SK-MEL-5 (cell line): ENCODE measurements at places on chromosomes 5 and 9.
A peak's percentile ranks its signal among the peaks of the same experiment; 100 is the strongest.

DNA sequence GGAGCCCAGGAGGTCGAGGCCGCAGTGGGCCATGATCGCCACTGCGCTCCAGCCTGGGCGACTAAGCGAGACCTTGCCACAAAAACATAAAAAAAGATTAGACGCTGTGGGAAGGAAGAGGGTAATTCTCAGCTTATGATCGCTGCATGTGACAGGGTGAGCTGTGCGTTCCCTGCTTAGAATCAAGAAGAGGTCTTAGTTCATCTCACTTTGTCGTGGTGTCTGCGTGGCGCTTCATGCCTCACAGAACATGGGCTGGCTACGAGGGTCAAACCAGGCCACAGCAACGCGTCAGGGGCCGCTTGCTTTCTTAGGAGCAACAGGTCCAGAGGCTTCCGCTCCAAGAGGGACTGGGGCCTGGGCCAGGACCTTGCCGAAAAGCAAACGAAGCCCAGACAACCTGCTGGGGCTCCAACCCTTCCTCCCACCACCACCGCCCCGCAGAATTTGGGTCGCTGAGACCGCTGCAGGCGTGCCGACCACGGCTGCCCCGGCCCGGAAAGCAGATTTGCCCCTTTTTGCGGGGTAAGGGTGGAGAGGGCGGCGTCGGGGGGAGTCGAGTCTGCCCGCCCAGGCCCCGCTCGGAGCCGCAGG is 10.0 kb upstream of the GRIN1 start:
- no peak for DNase-seq

GRCh38 chr9:33939924-33940874 is 108.5 kb downstream of the UBAP2 start:
- peak; percentile 41 for DNase-seq

DNA sequence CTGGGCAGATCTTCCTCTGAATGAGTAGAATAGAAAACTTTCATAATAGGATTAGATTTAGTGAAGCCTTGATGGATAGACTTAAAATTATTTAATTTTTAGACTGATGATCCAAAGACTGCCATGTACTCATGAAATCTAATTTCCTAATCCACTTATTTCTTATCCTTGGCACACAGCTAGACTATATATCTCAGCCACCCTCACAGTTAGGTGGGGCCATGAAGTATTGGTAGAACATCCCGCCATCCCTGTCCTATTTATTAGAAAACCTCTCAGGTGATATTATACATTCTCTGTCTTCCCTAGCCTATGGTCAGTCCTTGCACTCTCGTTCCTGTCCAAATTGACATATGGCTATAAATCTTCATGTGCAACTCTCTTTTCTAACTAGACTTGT is 110.9 kb downstream of the FAM170A start:
- no peak for DNase-seq

DNA sequence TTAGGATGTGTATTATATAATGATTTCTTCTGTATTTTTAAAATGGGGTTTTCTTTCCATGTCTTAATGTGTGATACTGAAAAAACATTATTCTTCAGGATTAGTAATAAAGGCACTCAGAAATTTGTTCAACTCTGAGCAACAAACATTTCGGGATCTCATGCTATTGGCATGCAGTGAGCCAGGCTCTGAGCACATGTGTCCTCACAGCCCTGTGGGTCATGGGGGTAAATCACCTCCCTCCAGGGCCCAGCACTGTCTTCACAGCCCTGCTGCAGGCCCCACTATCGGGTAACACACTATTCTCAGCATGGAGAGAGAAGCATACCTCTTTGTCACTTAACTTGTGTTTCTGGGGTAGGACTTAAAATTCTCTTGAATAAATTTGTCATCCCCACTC is 14.0 kb downstream of the TMEM174 start:
- no peak for DNase-seq

GRCh38 chr5:160427607-160428006 is 6.0 kb downstream of the PTTG1 start:
- DNase-seq: no peak

- no peak for DNase-seq
Measured at GRCh38 chr9:35533398-35533797, 43.5 kb downstream of the RUSC2 start.

DNA sequence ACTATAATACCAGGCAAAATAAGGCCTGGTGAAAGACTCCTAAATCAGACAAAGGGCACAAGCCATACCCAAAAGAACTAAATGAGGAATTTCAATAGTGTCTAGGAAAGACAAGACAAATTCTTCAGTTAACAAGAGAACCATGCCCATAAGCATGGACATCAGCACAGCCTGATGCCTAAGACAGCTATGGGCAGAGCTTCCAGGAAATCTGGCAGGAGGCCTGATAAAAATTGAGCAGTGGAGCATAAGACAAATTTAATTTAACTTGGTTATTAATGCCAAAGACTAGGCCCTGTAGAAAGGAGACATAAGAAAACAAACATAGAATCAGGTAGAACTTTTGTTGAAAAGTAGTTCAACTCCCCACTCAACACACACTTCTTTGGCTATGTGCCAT is 17.3 kb downstream of the KLHL3 start:
- no peak for DNase-seq

GRCh38 chr5:14871214-14872069 is at the start of gene ANKH:
TSS of gene ANKH (minus strand) at chr5:14871778. CDS start at chr5:14871447, 331 bp downstream.
- DNase-seq: peak; percentile 86

GRCh38 chr5:955886-956761 is 52.5 kb upstream of the NKD2 start:
- no peak for DNase-seq

DNA sequence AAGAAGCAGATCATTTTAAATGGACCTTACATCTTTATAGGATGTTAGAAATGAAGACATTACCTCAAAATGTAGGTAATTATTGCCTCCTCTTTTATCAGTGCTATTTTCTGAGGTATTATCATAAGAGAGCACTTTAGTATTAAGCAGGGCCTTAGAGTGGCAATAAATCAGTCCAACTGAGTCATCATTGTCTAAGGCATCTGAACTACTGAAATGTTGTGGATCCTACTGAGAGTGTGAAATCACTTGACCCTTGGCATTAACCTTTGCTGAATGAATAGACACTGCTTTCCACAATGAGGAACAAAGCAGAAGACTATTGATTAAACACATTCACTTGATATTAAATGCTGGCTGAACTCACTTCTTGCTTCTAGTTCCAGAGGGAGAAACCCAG is 224.6 kb upstream of the ARRDC3 start:
- no peak for DNase-seq

DNA sequence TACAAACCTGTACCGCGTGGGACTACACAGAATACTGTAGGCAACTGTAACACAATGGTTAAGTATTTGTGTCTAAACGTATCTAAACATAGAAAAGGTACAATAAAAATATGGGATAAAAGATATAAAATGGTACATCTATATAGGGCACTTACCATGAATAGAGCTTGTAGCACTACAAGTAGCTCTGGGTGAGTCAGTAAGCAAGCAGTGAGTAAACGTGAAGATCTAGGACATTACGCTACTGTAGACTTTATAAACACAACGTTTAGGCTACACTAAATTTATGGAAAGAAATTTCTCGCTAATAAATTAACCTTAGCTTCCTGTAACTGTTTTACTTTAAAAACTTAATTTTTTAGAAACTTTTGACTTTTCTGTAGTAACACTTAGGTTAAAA is 46.5 kb downstream of the MRPS27 start:
- no peak for DNase-seq

GRCh38 chr5:103375350-103375749 is 116.8 kb downstream of the MACIR start:
- peak; percentile 80 for DNase-seq

GRCh38 chr5:122436615-122437014 is 124.6 kb downstream of the SNCAIP start:
- DNase-seq: no peak

GRCh38 chr9:78235256-78235761 is 566 bp upstream of the CEP78 start:
- DNase-seq: no peak

- no peak for DNase-seq
Measured at GRCh38 chr5:75706775-75707174, 10.5 kb downstream of the POC5 start.

DNA sequence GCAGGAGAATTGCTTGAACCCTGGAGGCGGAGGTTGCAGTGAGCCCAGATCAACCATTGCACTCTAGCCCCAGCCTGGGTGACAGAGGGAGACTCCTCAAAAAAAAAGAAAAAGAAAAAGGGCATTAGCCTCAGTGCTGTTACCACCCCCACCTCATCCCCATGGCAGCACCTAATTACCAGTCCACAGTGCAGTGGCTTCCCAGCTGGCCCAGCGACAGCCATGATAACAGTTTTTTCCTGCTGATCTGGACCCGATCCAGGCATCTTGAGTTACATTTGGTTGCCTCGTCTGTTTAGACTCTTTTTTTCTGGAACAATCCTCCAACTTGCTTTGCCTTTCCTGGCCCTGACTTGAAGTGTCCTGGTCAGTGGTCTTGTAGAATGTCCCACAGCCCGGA is 24.4 kb downstream of the NCS1 start:
- DNase-seq: no peak

- no peak for DNase-seq
Measured at GRCh38 chr5:42654645-42655044, 102.0 kb upstream of the CCDC152 start.

DNA sequence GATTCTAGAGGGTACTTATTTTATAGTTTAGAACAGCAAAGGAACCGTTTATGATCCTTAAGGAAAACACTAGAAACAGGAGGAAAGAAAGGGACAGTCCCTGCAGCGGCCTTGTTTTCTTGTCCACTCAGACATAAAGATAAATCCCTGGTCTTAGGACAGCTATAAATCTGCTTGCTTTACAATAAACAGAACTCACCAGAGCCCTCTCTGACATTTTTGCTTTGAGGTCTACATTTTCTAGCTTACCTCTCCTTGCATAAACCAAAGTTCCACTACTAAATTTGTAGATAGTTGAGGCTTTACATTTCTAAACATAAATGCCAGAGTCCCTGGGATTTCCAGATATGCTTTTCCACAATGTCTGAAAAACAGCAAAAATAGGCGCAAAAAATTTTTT is 422.5 kb downstream of the BNC2 start:
- no peak for DNase-seq

DNA sequence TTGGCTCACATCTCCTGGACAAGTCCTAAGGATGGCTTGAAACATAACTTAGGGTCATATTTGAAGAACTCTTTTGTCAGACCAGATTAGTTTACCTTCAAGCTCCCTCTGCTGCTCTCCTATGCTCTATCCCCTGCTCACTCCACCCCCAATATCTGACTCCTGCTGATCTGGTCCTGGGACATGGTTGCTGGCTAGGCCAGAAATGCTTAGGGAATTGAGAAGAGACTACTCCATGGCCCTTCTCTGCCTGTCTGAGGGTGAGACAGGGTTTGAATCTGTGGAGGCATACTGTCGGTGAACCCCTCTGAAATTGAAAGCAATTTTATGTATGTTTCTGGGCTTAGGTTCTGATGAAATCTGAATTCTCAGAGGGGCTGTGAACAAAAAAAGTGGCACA is 3.3 kb downstream of the OTULIN start:
- no peak for DNase-seq

DNA sequence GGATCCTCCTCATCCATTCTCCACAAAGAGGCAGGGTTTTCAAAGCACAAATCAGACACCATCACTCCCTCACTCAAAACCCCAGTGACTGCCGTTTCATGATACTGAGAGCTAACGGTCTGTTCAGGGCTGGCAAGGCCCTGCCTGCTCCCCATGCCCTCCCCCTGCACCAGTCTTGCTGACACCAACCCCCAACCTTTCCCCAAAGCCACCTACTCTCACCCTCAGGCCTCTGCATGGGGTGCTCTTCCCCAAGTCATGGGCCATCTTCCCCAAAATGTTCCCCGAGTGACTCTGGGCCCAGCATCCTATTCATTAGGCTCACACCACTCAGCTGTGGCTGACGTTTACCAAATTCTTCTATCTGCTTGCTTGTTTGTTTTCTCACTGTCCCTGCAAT is 21.7 kb upstream of the OLFM1 start:
- DNase-seq: no peak

GRCh38 chr5:83919071-83920041 is 198.7 kb upstream of the HAPLN1 start:
- no peak for DNase-seq

DNA sequence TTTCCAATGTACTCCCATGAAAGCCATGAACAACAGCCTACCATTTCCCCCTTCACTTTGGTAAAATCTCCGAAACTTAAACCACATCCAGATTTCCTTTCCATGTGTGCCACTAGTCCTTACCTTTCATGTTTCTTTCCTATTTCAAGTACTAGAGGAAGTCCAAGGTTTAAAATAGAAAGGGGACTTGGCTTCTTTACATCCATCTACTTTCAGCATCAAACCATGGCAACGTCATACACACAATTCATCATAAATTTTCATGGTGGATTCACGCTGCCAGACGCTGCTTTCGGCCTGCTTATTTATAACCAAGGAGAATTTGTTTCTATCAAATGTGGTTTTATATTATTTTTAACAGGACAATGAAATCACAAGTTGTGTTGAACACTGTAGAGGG is 58.7 kb upstream of the ZNF622 start:
- DNase-seq: no peak

DNA sequence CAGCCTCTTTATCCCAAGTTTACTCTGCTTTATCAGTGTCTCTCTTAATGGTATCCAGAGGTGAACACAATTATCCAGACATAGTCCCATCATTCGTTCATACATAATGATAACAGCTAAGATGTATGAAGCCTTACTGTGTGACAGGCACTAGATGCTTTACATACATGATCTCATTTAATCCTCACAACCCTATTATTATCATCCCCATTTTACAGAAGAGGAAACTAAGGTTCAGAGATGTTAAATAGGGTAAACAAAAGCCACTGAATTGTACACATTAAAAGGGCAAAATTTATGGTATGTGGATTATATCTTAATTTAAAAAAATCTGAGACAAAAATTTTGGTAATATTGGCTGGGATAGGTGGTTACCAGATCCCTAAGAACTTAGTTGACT is 124.1 kb upstream of the TBC1D2 start:
- no peak for DNase-seq

DNA sequence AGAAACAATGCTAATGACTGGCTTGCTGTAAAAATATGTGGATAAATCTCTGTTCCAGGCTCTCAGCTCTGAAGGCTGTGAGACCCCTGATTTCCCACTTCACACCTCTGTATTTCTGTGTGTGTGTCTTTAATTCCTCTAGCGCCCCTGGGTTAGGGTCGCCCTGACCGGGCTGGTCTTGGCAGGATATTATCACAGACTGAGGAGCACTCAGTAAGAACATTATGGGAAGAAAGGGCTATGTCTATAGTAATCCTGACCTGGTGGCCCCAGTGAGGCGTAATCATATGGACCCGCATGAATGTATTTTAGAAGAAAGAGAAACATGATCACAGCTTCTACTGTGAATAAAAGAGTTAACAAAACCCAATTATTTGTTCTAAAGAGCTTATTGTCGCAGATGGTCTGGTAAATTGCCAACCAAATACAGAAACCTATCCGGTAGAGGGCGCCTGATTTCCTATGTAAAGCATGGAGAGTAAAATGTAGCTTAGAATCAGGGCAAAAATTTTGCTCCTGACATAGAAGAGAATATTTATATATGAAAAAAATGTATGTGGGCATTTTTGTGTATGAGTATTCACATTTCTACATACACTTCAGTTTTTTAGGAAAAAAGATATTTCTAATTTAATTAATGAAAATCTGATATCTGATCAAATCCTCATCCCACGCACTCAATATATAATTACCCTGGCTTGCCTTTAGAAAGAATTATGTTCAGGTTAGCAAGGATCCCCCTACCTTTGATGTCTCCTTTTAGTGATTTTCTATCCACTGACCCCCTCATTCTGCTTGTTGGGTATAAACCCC is 5.8 kb upstream of the IFNA1 start:
- peak; percentile 71 for DNase-seq
